ENCODE measurements at places on chromosomes 2 and 18. TPM values are rescaled to one million over a fixed set of nuclear protein-coding genes. Genes with fewer than 3 reads are reported as not detected.

DCDC2C gene
- not detected for total RNA-seq

REG3G gene
- not detected for total RNA-seq

CPO gene
- 0.19 TPM for total RNA-seq

CHRNG gene
- total RNA-seq = not detected

ACADL gene
- total RNA-seq = not detected

ANKRD30BL gene
- not detected for total RNA-seq
